Putamen (tissue), 1 donor: ENCODE measurements at places on chromosomes 12 and 14.

DNA sequence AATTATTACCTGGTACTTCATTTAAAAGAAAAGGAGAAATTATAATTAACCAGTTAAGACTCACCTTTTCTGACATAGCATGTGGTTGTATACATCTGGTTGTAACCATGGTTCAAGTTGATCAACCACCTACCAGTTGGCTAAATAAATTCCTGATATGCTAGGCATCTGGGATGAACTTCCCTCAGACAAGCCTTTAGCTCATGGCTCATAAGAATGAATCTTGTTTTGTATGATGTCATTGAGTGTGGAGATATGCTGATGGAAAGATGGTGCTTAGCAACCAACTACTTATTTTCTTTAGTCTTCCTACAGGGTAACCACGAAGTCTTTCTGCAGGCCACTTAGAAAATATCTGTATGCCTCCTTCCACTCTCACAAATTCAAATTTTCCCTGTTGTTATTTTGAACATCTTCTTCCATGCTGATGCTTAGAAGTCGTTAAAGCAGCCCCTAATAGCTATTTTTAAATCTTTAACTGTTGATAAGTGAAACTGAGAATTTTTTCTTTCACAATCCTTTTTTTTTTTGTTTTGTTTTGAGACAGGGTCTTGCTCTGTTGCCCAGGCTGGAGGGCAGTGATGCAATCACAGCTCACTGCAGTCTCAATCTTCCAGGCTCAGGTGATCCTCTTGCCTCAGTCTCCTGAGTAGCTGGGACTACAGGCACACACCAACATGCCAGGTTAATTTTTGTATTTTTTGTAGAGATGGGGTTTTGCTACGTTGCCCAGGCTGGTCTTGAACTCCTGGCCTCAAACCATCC, 51.9 kb upstream of the PTHLH start:
- DNase-seq, result no peak

GRCh38 chr12:124566997-124567672, at the start of gene NCOR2:
NCOR2 (minus strand) TSS chr12:124567612; CDS start chr12:124495251, 72,361 bp downstream.
- DNase-seq, result no peak

GRCh38 chr14:23300687-23301223, 1.9 kb downstream of the PPP1R3E start:
- no peak for DNase-seq

DNA sequence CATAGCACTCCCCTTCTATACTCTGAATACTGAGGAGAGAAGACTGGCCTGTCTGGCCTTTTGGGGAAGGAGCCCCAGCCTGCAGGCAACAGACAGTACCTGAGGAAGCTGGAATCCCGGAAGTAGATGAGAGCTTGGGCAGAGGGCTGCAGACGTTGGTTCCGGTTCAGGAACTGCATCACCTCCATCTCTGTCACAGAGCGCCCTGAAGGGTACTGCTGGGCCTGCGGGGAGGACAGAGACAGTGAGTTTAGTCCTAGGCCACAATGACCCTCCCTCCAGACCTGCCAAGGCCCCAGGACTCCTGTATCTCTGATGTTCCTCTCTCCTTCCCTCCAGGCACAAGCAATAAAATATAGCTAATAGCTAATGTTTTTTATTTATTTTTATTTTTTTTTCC, 28.4 kb downstream of the TEP1 start:
- DNase-seq, result no peak

GRCh38 chr14:30751646-30752416, 122.5 kb upstream of the COCH start:
- no peak for DNase-seq

DNA sequence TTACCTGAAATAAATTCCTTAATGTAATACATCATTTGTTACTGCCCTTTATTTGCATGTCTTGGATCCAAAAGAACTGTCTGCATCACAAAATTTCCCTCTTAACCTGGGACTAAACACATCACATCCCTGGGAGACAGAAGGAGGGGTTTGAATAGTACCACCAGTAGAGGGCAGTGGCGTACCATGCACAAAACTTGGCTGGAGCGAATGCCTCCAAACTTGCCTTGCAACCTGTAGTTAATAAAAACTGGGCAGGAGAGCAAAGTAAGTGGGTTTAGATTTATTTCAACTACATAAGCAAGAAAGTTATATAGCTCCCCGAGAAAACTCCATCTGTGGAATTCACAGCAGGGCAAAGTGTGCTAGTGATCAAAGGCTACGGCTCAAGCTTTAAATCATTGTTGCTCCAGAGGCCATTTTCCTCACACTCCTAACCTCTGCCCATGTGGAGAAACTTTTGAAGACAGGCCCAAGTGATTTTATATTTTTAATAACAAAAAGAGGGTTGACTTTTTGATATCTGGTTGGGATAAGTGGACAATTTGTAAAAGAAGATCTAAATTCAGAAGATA, 1176.7 kb upstream of the SEL1L start:
- peak; percentile 35 for DNase-seq

DNA sequence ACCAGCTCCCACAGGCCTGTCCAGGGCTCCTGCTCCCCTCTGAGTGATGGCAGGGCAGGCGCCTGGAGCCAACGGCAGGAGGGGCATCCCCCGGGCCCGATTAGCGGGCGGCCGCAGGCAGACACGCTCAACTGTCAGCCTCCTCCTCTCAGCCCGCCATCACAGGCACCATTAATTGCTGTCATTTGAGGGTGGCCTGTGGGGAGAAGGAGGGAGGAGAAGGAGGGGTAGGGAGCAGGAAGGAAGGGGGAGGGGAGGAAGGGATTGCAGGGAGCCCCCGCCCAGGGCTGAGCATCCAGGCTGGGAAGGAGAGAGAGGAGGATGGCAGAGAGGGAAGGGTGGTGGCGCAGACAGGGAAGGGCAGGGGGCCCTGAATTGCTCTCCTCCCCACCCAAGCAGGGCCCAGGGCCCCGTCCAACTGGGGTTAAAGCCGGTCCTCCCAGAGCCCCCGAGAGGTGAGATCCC, 36.1 kb downstream of the NCOR2 start:
- DNase-seq, result no peak
